ENCODE measurements at places on chromosomes 1 and 21.

GRCh38 chr1:228158151-228159007 lies 7.2 kb upstream of the IBA57 start:
- no peak for DNase-seq

GRCh38 chr1:163672976-163673758 lies 351.4 kb downstream of the NUF2 start:
- no peak for DNase-seq

GRCh38 chr1:203652724-203653461 lies 26.3 kb downstream of the ATP2B4 start:
- no peak for DNase-seq

- DNase-seq, result no peak
These were observed 111.3 kb downstream of the PATJ start for GRCh38 chr1:61853583-61853982.

DNA sequence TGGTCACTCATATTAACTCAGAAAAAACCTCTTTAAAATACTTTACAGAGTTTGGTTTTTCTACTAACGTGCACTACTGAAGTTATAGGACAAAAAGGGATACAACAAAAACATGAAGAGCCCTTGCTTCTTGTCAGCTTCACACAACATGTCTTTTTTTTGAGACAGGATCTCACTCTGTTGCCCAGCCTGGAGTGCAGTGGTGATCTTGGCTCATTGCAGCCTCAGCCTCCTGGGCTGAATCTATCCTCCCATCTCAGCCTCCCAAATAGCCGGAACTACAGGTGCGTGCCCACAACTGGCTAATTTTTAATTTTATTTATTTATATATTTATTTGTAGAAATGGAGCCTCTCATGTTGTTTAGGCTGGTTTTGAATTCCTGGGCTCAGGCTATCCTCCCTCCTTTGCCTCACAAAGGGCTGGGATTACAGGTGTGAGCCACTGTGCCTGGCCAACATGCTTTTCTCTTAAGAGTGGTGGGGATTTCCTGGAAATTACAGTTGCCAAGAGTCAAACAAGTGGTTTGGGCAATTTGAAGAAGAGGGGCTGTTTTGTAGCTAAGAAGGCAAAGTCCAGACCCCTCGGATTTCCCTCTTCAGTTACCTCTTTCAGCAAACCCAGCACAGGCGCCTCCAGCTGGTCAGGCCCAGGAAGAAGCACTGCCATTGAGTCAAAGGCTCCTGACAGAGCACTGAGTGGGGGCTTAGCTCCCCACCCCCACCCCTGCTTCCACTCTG lies 6.4 kb upstream of the SMPDL3B start:
- no peak for DNase-seq

DNA sequence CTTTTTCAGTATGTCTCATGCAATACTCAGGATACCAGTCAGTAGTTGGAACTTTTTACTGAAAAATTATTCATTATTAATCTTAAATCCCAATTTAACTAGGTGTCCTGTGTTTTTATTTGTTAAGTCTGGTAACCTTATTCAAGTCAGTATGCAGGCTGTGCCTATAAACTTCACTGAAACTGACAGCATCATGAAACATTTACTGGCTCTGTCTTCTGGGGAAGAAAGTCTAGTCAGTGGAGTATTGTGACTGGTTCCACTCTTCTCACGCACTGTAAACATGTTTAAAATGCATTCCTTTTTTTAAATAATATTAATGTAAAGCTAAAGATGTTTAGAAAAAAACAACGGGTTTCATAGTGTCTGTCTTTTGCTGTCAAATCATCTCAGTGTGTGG lies 739.7 kb downstream of the LTN1 start:
- no peak for DNase-seq

- DNase-seq, result no peak
These were observed 471.1 kb upstream of the VAMP3 start for GRCh38 chr1:7299994-7300393.

- no peak for DNase-seq
These were observed 88.7 kb downstream of the HLX start for GRCh38 chr1:220967911-220968310.

DNA sequence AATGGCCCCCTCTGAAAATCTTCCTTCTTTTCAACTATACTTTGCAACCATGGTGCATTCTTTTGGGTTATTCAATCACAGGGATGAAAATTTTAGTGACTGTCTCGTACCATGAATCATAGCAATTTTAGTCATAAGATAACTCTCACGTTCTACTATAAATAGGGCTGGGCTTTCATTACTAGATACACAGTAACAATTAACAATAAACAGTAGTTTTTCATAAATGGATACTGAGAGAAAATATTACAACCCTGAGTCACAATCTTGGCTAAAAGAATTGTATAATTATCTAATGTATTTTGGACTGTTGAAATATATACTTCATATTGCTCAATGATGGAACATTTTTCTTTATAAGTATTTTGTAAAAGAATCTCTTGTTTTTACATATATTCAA lies 96.1 kb downstream of the TEX35 start:
- DNase-seq, result no peak

GRCh38 chr1:61452176-61453035 lies 272.5 kb downstream of the TM2D1 start:
- DNase-seq, result no peak

DNA sequence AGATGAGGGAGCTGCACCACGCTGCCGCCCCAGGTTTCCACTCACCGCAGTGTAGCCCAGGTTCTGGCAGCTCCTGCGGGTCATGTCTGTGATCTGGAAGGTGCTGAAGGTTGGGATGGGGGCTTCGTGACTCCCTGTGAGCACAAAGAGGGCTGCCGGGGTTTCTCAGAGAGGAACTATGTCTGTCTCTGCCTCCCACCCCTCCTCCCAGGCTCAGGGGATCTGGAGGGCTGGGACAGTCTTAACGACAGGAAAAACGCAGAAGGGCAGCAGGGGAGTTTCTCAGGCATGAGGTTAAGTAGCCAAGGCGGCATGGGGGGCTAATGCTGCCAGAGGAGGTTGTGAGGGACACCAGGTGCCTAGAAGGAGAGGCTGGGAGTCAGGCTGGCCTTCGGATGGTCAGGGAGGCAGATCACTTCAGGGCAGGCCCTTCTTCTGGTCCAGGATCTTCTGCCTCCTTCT lies 656 bp downstream of the SH2D2A start:
- no peak for DNase-seq

GRCh38 chr21:42833439-42833815 lies 45.9 kb downstream of the WDR4 start:
- no peak for DNase-seq

- no peak for DNase-seq
These were observed 42.9 kb downstream of the CRYAA start for GRCh38 chr21:43211760-43212115.

- DNase-seq, result no peak
These were observed at the start of gene C1orf226 for GRCh38 chr1:162381383-162381782. TSS of gene C1orf226 (plus strand) at chr1:162381728. CDS start at chr1:162381902, 174 bp downstream.

DNA sequence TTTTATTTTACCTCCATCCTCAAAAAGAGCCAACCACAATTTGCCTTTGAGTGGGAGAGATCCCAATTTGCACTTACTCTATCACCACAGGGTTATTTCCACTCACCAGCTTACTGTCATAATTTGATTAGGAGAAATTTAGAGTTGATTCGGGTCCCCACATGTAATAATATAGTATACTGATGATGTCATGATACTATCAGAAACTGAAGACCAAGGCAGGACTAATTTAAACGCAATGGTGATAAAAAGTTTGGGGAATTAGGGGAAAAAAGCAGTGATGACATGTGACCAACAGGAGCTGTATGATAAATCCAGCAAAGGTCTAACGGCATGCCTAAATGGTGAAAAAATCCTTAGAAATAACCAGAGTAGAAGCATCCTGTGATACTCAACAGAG lies 54.4 kb downstream of the TRIM33 start:
- no peak for DNase-seq
